ENCODE measurements at places on chromosomes 6 and 20. TPM values are rescaled to one million over a fixed set of nuclear protein-coding genes. Genes with fewer than 3 reads are reported as not detected.

TUBB2B gene
- polyA plus RNA-seq, result 122 TPM

DNA sequence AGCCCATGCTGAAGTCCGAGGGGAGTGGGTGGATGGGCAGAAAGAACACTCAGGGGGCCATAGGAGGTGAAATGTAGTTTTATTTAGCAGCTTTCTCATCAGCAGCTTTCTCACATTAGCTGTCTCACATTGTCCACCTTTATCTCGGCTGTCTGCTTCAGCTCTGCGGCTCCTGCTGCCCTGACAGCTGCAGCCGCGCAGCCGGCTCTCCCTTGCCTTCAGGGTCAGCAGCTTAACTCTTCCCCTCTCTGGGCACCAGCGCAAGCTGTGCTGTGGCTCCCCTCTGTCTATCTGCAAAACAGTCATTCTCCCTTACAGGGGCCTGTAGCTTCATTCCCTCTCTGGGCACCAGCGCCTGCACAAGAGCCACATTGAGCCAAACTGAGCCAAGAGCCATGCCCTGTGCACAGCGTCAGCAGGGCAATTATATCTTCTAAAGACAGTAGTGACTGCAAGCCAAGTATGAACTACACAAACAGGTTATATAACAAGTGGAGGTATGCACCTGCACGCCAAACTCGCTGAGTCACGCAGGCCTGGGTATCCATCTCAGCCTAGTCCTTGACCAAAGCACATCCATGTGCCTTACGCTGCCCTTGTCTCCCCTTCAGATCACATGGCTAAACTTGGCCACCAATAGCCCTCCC is 198.8 kb downstream of the EYA2 start:
- no peak for DNase-seq

DNA sequence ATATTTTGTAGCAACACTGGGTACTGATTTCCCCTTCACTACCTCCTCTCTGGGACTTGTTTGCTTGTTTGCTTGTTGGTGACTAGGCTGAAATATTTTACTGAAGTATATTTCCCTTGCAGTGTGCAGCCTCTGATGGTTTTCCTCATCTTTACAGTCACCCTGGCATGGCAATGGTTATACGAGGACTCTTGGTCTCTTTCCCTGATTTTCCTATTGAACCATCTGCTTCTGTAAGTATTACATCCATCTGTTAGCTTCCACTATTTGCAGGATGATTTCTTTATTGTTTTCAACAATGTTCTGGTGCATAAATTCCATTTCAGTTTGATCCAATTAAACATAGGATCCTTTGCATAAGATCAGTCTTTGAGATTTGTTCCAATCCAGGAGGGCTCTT is 465.1 kb downstream of the MEI4 start:
- DNase-seq, result no peak

DNA sequence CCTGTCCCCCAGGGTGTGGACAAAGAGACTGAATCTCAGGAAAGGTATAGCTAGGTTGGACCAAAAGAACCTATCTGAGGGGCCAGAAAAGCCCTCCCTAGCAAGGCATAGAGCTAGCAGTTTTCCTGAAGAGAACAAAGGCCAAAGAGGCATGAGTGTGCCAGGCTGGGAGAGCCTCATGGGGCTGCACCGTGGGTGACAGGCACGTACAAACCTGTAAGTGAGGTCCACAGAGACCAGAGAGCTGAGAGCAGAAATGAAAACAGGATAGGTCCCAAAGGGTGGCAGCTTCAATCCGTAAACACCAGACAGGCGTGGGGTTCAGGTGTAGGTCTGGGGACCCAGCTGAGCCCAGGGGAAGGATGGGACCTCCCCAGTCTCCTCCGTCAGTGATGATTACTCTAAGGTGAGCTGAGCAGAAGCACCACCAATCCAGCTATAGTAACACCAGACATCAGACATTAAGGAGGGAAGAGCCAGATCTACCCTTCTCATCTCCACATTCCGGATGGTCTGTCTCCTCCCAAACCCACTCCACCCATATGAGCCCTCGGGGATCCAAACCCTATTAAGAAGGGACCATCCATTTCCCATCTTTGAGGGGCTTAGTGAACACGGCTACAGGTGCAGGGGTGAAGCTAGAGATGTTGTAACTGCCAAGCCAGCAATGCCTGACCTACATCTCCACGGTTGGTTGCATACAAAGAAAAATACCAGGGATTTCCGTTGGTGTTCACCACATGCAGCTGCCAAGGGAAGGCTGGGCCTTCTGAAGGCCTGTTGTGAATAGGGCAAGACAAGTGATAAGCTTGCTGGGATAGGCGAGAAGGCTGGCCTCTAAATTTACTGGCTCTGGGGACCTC is 38.3 kb downstream of the BCL2L1 start:
- no peak for DNase-seq

DNA sequence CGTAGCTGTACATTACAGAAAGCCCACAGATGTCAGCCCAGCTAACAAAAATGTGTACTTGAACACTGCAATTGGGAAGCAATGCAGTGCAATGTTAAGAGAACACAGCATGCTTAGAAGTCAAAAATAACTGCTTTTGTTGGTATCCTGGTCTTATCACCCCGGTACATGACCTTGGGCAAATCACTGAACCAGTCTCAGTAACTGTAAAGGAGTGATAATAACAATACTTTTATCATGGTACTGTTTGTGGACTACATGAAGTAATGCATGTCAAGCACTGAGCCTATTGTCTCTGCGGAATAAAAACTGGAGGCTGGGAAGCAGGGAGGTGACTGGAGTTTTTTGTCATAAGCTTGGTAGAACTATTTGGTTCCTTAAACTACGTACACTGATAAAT is 44.7 kb upstream of the SPDEF start:
- DNase-seq, result no peak

DNA sequence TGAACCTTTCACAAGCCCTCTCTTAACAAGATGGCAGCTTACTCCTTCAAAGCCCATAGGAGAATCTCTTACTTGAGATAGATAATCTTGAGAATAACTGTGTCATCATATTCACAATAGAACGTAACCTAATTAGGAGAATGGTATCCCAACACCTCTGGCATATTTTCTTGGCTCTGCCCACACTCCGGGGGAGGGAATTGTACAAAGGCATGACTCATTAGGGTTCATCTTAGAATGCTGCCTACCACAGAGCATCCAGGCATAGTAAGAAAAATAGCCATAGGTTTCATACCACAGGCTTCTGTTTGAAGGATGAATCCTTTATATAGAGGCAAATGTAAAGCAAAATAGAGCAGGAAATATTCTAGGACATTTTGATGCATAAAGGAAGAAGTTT is 1100.6 kb upstream of the CITED2 start:
- DNase-seq, result no peak

All from right renal pelvis (tissue), 4 donors.